ENCODE measurements at places on chromosomes 6 and 20. TPM values are rescaled to one million over a fixed set of nuclear protein-coding genes. Genes with fewer than 3 reads are reported as not detected.

DNA sequence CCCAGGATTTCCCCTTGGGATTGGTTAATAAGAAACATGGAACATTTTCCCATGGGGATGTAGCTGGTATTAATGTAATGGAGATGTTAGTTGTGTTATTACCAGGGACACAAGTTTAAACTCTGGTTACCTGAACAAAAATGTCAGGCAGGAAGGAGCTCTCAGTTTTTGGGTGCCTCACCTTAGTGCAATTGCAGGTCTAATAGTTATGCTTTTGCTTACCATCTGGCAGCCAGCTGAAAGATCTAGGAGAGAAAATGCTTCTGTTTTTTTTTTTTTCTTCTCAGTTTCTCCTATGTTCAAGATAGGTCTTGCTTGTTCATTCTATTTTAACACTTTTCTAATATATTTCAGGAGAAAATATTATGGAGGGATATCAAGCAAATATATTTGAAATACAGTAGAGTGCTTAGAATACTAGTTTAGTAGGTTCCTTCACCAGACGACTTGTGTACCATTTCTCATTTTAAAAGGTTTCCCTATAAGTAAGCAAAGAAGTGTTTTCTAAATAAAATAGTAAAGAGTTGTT, 4.2 kb upstream of the UBE2J1 start:
- DNase-seq: no peak

GRCh38 chr20:57840504-57841296, 130.9 kb upstream of the PMEPA1 start:
- no peak for DNase-seq

DNA sequence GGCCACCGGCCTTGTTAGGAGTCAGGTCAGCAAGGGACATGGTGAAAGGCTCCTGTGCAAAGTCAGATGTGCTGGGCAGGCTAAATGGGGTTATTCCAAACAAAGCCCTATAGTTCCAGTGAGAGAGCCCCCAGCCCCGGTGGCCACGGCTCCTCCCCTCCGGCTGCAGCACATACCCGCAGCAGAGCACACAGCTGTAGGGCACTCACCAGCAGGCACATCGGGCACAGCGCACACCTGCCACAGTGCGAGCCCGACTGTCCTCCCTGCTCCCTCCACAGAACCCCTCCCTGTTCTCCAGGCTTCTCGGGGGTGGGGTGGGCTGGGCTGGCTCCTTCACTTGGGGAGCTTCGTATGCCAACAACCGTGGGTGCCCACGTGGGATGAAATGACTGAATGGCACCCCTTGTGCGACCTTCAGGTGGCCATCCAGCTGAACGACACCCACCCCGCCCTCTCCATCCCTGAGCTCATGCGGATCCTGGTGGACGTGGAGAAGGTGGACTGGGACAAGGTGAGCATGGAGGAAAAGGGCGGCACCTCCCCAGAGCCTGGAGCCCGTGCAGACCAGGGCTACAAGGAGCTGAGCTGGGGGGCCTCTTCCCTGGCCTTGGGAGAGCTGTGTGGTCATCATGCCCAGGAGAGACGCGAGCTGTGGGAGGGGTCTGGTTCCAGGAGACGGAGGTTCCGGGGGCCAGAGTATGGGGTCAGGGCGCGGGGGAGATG, 30.9 kb downstream of the PYGB start:
- peak; percentile 1 for DNase-seq

GRCh38 chr6:105926318-105926717, 159.8 kb upstream of the PRDM1 start:
- DNase-seq: no peak

DNA sequence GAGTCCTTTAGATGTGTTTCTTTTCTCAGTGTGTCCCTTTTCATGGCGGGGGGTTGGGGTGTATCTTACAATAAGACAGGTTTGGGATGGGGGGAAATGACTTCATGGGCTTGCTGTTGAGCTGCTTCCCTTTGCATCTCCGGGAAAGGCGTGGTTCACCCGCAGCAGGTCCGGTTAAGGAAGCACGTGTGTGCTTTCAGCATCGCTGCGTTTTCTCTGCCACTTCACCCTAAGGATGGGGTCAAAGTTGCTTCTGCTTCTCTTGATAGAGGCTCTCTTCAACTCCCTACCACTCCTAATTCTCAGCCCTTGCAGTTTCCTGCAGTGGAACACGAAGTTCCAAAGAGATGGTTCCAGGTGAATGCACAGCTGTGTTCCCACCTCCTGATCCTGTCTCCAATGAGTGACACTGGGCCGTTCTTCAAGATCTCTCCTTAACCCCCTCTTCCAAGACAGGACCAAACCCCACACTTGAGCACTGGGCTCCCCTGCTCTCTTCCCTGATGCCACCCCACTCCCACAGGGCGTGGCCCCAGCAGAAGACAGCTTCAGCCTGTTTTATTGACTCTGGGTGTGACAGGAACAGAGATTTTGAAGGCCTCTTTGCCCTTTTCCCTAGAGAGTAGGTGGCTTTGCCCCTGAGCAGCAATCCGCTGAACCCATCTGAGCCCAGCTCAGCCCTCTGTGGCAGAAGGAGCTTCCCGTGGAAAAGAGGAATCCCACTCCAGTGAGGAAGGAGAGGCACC, 85.2 kb downstream of the PLEKHG1 start:
- no peak for DNase-seq

DNA sequence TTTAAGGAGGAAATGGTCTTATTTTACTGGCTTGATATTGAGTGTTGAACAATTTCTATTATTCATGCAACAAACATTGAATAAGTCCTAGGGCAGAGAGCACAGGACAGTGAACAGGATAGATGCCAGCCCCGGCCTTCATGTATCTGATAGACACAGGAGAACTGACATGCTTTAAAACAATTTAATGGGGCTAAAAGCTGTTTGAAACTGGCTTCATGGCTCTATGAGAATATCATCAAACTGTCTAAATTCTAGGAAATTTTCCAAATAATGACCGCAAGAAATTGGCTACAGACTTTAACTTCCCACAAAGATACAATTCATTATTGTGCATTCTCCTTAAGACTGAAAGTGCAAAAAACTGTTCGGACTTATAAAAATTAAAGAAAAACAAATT, 69.0 kb downstream of the ID4 start:
- no peak for DNase-seq

- DNase-seq: no peak
Observed at GRCh38 chr6:138275976-138276375, 57.7 kb upstream of the PBOV1 start.

DNA sequence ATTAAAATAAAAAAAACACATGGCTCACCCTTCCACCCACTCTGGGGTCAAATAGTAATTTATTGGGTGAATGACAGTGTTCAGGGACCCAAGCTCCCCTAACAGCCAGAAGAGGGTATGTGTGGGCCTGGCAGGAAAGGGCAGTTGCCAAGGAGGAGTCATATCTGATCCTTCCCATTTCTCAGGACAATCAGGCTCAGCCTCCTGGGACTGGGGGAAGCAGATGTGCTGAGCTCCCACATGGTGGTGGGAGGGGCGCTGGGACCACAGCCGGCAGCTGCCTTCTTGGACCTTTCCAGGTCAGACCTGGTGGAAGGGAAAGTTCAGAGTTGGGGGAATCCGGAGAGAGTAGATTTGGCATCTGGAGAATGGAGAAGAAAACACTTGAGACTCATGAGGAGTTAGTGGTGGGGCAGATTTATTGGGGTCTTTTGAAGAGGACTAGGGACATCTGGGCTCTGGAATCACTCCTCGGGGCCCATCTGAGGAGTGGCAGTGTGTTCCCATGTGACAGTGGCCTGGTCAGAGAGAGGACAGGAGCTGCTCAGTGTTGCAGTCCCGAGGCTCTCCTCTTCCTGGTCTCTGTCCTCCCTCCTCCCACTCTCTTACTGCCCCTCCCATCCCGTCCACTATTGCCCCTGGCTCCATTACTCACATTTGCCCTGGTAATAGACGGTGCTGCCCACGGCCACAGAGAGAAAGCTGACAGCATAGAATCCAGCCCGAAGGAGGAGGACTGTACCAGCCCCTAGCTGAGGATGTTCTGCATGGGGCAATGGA, 3.0 kb downstream of the LST1 start:
- no peak for DNase-seq

GRCh38 chr6:153103319-153103655, 27.8 kb downstream of the RGS17 start:
- DNase-seq: no peak

DNA sequence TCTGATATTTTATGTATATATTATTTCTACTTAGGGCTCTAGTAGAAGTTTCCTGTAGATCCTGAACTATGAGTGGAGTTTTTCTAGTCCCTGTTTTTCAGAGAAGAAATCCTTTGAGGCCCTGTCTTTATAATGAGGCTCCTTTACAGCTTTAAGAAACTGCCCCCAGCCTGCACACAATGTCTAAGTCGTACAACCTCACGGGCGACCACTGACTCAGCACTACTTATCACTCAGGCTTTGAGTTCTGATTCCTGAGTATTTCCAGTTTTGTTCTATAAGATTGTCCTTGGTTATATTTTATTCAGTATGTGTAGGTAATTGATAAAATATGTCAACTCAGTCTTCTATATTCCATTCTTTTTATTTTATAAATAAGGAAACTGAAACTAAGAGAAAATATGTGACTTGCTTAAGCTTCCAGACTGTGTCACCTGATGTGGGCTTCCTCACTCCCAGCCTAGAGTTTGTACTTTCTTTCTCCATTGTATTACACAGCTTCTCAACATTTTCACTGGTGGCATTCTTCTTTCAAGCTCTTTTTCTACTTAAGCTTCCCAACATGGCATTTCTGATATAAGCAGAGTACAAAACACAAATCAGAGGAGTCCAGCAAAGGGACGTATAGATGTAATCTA, 167.0 kb downstream of the TBX18 start:
- no peak for DNase-seq

GRCh38 chr6:781350-781961, 88.5 kb upstream of the EXOC2 start:
- DNase-seq: no peak

- no peak for DNase-seq
Observed at GRCh38 chr6:30979141-30979540, 4.4 kb upstream of the MUC21 start.

DNA sequence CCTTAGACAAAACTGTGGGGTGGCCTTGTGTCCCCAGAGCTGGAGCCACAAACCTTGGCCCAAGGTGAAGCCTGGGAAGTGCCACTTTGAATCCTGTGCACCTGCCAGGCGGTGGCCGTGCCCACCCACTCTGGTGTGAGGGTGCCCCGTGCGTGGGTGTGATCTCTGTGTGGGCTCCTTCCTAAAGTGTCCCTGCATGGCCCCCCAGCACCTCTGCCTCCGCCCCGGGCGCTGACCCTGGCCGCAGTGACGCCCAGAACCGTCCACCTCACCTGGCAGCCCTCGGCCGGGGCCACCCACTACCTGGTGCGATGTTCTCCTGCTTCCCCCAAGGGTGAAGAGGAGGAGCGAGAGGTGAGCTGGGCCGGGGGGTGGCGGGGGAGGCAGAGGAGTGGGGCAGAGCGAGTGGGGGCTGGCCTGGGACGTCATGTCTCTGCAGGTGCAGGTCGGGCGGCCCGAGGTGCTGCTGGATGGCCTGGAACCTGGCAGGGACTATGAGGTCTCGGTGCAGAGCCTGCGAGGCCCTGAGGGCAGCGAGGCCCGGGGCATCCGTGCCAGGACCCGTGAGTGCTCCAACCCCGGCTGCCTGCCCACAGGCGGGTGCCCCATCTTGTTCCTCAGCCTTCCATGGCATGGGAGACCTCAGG, 18.3 kb downstream of the COL20A1 start:
- no peak for DNase-seq

GRCh38 chr20:60091861-60092260, 133.6 kb downstream of the CDH26 start:
- no peak for DNase-seq

GRCh38 chr6:44268095-44268628, 2.1 kb upstream of the TMEM151B start:
- peak; percentile 65 for DNase-seq

DNA sequence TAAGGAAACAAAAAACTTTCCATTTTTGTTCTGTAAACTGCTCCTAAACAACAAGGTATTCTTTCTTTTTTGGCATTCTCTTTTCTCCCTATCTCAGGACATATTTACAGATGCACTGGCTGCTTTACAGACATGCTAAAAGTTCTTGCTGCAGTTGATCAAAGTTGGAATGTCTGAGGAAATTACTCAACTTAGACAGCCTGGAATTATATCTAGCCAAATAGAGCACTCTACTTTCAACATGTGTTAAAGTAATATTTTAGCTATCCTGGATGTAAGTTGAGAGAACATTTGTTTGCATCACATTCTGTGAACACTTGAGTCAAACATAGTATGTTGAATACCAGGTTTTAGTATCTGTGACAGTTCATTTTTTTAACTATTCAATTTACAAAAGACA, 24.8 kb downstream of the TASP1 start:
- DNase-seq: no peak

DNA sequence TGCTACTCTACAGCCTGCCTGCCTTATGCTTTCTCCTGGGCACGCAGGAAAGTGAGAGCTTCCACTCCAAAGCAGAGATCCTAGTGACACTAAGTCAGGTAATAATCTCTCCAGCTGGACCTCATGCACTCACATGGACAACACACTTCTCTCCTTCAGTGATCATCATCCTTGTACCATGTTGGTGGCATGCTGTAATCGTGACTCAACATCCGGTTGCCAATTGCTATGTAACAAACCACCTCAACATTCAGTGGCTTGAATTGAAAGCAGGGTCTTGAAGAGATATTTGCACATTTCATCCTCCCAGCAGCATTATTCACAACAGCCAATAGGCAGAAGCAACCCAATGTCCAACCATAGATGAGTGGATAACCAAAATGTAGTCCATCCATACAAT, 40.3 kb upstream of the PPP1R3G start:
- DNase-seq: no peak

DNA sequence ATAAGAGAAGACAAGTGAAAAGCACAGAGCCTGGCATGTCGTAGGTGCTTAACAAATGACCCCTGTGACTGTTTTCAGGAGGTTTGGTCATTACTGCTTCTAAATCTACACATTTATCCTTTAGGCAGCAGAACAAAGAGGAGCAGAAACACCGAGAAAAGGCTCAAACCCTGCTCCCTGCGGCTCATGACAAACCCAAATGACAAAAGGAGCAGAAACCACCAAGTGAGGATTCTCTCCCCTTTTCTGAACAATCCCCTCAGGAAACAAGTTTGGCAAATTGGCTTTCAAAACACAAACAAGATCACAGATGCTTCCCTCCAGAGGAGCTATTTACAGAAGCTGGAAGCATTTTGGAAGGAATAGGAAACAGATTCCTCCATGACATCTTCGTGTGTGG, 15.8 kb upstream of the SIRPG start:
- no peak for DNase-seq

- no peak for DNase-seq
Observed at GRCh38 chr6:146693342-146693741, 94.6 kb downstream of the ADGB start.

The FIG4 gene
- 24.7 TPM for total RNA-seq

The COL11A2 gene
- total RNA-seq: 2.3 TPM

The SLC35B3 gene
- total RNA-seq: 6.6 TPM

The OPRL1 gene
- total RNA-seq: 1.0 TPM

The TREM2 gene
- 3.6 TPM for total RNA-seq

The ACSS1 gene
- total RNA-seq: 73.8 TPM

The THBS2 gene
- 8.9 TPM for total RNA-seq

The LPA gene
- total RNA-seq: 3.6 TPM

The MAP1LC3A gene
- total RNA-seq: 22.4 TPM

Data from body of pancreas (tissue), 4 donors.